SK-N-SH treated with all-trans-retinoic acid at 6 μM for 48 hours (cell line): ENCODE measurements at places on chromosomes 2 and 18.

DNA sequence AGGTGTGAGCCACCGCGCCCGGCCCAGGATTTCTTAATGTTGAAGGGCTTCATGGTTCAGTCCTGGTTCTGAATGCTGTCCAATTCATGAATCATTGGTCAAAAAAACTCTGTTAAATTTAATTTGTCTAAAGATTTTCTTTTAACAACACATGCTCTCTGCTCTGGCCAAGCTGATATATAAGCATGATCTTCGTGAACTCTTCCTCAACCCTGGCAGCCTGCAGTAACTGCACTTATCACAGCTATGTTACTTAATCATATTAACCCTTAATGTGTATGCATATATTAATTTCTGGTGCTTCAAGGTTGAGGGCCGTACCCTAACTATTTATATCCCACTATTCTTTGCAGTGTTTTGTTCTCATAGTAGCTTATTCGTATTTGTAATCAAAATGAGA, 29.4 kb upstream of the FRZB start:
- ATAC-seq = no peak

DNA sequence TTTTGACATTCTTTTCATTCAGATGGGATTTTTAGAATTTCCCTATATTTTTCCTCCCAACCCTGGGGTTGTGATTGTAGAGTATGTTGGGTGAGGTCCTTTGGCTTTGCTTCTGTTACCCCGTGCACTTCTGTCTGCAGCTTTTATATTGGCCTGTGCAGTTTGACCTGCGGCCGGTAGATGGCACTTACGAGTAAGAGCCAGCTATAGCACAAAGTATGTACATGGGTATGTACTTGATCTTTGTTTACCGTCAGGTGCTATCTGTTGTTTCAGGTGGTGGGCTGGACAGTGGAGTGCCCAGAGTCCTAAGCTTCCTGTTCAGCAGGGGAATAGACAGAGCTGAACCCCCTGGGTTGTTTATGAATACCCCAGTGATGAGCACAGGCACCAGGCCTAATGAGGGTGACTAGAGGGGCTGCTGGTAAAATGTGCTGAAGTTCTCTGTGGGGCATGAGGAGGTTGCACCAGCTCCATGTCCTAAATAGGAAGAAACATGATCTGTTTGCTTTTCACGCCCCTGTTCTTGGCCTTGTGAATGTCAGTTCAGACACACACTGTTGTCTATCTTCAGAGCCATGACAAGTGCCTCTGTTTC, 58.9 kb upstream of the THUMPD2 start:
- ATAC-seq = peak; percentile 95

GRCh38 chr2:123771928-123772632, 253.0 kb upstream of the CNTNAP5 start:
- ATAC-seq = no peak

GRCh38 chr2:120933693-120934573, 198.3 kb downstream of the GLI2 start:
- no peak; the same call in 2 of the 3 replicates for ATAC-seq

DNA sequence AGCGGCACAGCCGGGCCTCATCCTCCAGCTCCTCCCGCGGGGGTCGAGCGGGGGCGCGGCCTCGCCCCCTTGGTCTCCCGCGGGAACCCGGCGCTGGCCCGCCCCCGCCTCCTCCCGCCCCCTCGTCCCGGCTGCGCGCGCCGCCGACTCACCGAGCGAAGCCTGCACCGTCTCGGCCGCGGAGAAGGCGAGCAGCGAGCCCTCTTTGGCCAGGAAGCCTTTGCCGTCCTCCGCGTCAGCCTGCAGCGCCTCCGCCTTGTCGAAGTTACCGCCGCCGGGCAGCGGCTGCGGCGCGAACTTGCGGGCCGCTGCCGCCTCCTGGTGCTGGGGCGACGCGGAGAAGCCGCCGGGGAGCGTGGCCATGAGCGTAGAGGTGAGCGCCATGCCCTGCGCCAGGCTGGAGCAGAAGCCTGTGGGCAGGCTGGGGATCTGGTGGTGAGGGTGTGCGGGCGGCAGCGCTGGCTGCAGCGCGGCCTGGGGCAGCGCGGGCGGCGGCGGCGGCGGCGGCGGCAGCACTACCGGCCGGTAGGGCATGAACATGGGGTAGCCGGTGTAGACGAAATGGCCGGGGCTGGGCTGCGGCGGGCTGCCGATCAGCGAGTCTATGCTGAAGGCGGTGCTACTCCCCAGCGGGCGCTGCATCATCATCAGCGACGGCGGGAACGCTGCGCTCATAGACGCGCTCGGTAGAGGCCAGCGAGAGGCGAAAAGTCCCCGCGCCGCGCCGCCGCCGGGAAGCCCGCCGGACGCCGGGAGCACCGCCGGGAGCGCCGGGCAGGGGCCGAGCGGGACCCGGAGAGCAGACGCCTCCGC, 683 bp downstream of the GBX2 start:
- ATAC-seq = peak; percentile 53

DNA sequence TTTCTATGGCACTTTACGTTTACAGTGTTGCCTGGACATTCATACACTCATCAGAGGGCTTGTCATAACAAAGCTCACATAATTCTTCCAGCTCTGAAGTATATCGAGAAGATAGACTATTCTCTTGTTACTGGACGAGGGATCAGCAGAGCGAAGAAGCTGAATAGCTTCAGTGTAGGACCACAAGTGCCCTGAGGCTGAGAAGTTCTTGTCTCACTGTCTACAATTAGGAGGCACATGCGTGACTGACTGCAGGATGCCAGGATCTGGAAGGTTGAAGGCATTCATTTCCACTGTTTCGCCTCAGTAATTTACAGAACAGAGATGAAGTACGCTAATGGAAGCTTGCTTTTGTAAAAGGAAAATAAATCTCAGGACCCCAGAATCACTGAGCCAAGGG, 9.6 kb downstream of the SH3YL1 start:
- no peak for ATAC-seq
